ENCODE measurements at places on chromosomes 16 and 17.

DNA sequence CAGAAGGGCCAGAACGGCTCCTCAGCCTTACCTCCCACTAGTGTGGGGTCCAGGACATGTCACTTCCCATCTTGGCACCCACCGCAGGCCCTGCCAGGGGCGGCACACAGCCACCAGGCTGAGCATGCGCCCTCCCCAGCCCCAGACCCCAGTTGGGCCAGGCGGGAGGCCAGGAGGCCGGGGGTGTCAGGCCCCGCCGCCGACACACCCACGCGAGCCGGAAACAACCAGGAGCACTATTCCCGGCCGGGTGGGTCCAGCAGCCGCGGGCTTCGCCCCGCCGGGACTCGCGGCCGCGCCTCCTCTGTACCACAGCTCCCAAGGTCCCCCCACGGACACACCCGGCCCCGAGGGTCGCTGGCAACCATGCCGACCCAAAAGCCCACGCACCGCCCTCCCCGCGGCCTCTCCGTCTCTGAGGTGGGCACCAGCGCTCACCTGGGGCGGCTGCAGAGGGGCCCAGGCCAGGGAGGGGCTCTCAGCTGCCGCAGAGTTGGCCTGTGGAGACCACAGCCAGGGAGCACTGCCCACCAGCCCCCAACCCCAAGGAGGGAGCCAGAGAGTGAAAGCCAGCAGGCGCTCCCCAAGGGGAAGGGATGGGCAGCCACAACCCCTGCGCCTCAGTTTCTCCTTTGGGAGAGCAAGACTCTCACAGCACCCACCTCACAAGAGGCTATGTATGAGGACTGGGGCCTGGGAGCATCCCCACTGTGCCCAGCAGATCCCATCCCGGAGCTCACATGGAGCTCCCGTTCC lies 18.0 kb downstream of the B9D1 start:
- no peak for DNase-seq

DNA sequence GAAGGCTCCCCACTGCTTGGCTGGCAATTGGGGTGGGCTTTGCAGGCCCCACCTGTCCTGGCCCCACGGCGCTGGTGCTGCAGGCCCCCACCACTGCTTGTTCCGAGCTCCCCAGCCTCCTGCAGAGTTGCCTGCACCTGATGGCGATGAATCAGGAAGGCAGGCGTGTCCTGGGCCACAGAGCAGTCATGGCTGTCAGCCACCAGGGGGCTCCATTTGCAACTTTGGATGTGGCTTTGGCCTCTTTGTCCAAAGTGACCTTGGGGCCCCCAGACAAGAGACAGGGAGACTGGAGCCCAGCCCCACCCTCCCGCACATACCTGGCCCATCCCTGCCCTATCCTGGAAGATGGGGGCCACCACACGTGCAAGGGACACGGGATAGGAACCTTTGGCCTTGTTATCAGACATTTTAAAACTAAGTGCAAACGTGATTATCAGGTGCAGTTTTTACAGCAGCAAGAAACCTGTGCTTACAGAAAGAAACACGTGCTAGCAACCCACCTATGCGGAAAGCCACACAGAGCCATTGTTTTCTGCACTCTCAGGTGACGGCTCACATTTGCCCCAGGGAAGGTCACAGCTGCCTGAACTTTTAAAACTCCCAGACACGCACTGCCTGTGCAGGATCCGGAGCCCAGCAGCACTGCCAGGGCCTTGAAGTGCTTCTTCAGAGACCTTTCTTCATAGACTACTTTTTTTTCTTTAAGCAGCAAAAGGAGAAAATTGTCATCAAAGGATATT lies at the start of gene DNASE1:
Gene DNASE1 (plus strand): TSS at position 443 of the 743 bp plus-strand sequence. CDS start 683 bp downstream, outside the sequence.
- DNase-seq, result peak; percentile 79

DNA sequence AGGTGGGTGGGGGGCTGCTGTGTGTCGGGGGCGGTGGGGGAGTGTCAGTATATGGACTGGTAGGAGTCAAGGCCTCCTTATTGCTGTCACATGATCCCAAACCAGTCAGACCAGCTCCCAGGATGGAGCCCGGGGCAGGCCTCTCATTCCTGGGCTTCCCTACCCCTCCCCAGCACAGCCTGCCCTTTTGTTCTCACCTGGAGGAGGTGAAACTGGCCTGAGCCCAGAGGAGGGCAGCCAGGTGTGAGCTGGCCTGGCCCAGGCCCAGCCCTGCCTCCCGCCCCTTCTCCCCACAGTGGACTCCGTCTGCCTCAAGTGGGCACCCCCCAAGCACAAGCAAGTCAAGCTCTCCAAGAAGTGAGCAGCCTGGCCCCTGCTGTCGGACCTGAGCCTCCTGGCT lies 4.6 kb downstream of the PRSS8 start:
- DNase-seq, result no peak

GRCh38 chr17:45042346-45043120 lies 8.9 kb downstream of the DCAKD start:
- no peak for DNase-seq

GRCh38 chr16:83899272-83899897 lies 470 bp downstream of the MLYCD start:
- peak; percentile 17 for DNase-seq

Data from hematopoietic multipotent progenitor cell treated with erythropoietin and hydrocortisone succinate and interleukin-3 and kit ligand, for 17 days (in vitro differentiated cells).